ENCODE measurements at places on chromosomes 11 and 22.

GRCh38 chr22:35140879-35141745, 75.2 kb downstream of the ISX start:
- DNase-seq: no peak

DNA sequence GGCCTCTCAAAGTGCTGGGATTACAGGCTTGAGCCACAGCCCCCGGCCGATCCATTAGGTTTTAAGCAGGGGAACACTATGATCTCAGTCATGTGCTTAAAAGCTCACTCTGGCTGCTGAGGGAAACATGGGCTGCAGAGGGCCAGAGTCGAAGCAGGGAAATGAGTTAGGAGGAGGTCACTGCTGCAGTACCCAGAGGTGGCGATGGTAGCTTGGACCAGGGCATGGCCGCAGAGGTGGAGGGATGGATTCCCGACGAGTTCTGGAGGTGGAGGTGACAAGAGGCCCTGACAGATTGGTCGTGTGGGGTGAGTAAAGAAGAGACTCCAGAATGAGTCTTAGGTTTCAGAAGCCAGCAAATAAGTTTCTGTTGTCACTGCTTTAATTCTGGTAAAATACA, 54.4 kb upstream of the INCENP start:
- no peak for DNase-seq

DNA sequence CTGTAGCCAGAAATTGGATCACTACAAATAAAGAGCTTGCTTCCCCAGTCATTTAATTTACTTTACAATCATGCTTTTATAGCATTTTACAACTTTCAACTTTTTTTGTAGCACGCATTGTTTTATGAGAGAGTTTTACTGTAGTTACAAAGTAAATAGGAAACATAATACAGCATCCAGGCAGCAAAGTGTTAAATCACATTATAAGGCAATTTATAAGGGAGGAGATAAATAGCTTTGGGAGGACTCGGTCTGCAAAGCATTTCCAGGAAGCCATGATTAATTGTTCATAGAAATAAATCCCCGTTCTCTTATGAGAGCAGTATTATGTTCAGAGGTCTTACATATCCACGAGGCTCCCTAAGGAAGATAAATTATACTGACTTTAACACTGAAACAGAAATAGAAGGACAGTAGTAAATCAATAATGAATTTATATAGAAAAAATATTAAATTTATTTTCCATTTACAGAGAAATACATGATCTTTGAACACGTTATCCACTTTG, 792.6 kb upstream of the RAG2 start:
- peak; percentile 11 for DNase-seq

DNA sequence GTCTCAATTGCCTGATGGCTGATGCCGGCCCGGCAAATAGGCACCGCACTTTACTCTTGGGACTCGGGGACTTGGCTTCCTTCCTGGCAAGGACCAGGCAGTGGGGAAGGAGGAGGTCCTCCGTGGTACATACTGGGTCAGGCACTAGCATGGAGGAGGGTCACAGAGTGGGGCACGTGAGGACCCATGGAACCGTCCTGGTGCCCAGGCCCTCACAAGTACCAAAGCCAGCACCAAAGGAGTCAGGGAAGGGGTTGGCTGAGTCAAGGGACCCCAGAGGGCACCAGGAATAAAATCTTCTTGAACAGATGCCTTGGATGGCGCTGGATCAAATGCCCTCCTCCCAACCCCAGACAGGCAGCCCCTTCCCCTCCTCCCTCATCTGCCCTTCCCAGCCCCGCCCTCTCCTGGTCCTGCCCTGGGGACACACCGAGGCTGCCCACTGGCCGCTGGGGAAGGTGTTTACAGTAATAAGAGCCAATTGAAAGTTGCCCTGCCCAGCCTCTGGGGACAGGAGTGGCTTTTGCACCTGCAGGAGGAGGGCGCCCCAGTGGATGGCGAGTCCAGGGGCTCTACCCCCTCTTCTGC, 5.6 kb upstream of the CARNS1 start:
- DNase-seq: no peak

GRCh38 chr11:94583213-94583865, 16.2 kb downstream of the PIWIL4 start:
- no peak for DNase-seq

DNA sequence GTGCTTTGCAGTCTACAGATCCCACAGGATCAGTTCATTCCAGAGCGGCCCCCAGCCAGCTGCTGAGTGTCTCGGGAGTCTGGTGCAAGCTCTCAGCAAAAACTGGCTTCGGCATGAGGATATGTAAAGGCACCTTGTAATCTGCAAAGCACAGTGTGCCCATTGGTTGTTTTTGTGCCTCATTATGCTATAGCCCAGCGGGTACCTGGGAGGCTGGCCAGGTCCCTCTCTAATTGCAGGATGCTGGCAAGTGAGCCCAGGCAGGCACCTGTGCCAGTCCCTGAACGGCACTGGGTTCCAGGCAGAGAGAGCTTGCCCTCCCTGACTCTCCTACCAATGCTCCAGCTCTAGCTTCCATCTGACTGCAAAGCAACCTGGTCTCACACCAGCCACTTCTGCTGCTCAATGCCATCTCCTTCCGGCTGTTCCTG, 128.7 kb downstream of the DSCAML1 start:
- DNase-seq: no peak

- no peak for DNase-seq
These were observed 320 bp downstream of the CLTCL1 start for GRCh38 chr22:19291218-19291579.

GRCh38 chr11:45398325-45398724, 112.2 kb upstream of the SYT13 start:
- no peak for DNase-seq

GRCh38 chr22:23685205-23685784, 5.5 kb upstream of the RGL4 start:
- no peak for DNase-seq

DNA sequence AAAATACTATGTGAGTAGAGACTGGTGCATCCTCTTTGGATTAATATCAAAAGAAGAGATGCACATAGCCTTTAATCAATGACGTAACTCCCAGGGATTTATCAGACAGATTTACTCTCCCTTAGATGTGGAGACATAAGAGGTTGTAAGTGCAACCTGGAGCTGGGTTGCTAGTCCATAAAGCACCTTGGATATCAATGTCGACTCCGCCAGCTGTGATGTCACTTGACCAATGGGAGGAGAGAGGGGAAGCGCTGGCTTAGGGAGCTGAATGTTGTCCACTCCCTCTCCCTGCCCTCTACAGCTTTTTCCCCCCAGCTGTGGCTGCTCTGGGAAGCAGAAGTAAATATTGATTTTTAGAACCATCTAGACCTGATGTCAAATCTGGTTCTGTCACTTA, 28.9 kb upstream of the TMEM86A start:
- no peak for DNase-seq

DNA sequence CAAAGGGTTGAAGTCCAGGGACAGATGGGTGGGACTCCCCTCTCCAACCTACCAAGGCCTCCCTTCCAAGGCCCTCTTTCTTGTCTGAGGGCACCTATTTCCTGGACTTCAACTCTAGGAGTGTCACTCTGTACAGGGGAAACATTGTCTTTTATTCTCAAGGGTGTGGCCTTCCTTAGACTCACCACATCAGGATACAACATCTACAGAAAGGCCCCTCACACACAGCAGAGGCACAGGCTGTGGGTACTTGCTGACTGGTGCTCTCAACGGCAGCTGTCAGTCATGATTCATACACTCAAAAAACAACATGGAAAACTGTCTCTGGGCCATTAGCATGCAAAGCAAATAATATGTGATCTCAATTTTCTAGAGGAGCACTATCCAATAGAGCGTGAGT, 78.0 kb downstream of the RCN1 start:
- no peak for DNase-seq

GRCh38 chr11:63621071-63621470, 6.8 kb upstream of the PLAAT3 start:
- no peak for DNase-seq

GRCh38 chr11:35173616-35174566, 34.9 kb downstream of the CD44 start:
- no peak for DNase-seq

GRCh38 chr11:9530020-9530621, 43.3 kb upstream of the WEE1 start:
- DNase-seq: no peak

GRCh38 chr11:46664612-46665011, 35.8 kb downstream of the ARHGAP1 start:
- DNase-seq: no peak

DNA sequence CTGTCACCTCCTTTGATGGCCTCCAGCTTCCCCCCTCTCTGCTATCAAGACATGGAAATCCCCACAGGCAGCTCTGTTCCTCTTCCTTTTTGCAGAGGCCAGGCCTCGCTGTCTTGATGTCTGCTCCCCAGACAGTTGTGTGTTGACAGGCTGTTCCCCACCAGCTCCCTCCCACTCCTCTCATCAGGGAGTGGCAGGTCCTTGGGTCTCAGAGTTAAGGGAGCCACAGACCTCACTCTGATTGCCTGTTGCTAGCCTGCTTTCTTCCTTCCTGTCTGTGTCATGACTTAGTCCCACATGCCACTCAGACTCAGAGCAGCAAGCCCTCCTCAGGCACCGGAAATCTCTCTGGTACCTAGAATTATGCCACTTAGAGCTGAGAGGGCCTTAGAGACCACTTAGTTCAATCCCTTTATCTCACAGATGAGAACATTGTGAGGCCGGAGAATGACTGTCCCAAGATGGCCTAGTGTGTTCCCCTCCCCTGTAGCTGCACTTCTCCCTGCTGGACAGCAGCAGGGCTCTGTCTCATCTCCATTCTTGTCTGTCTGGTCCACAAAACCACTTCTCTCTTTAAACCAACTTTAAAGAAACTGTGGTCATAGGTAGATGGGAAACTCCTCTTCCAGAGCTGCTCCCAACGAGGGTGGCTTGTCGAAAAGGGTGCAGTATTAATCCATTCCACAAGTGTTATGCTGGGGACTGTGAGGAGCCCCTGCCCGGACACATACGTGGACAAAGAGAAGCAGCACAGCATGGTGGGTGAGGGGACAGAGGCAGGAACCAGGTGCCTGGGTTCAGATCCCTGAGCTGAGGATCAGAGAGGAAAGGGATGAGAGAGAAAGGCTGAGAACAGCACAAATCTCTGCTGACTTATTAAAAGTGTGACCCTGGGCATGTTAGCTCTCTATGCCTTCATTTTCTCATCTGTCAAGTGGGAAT, 4.2 kb downstream of the AMPD3 start:
- DNase-seq: no peak

GRCh38 chr22:24379536-24379935, 47.9 kb upstream of the ADORA2A start:
- no peak for DNase-seq

- no peak for DNase-seq
These were observed 593.5 kb downstream of the TBC1D22A start for GRCh38 chr22:47355776-47356510.

DNA sequence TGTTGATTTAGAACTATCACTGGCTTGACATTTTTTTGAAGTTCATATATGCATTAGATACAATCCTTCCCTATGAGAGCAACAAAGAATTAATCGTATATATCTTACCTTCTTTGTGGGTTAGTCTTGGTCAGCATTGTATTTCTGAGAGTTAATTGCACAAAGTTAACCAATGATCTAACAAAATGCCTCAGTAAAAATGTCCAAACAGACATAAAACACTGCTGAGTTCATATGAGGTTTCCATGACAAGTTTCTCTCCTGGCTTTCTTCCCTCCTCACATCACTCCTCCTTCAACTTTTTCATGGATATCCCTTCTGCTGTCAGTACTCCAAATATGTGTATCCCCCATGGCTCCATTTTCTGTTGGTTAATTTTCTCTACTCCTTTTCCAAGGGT, 9.0 kb downstream of the MAP6 start:
- no peak for DNase-seq

GRCh38 chr11:74397501-74398243, 561 bp downstream of the PGM2L1 start:
- DNase-seq: no peak

- no peak for DNase-seq
These were observed 16.1 kb downstream of the TSKU start for GRCh38 chr11:76799066-76799804.

- no peak for DNase-seq
These were observed 6.1 kb downstream of the ZDHHC13 start for GRCh38 chr11:19122960-19123615.

DNA sequence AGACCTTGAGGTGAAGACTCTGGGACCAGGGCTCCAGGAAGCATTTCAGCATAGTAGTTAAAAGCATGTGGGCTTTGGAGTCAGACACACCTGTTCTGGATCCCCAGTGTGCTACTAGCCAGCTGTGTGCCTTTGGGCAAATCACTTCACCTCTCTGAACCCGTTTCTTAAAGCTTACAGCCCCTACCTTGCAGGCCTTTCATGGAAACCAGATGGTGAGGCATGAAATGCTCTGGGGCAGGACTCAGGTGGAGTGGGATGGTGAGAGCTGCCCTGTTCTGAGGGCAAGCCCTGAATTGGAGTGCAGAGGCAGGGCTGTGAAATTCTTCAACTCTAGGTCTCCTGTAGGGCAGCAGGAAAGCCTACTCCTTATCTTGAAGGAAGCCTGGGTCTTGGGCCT, 10.5 kb downstream of the UCP2 start:
- DNase-seq: no peak

DNA sequence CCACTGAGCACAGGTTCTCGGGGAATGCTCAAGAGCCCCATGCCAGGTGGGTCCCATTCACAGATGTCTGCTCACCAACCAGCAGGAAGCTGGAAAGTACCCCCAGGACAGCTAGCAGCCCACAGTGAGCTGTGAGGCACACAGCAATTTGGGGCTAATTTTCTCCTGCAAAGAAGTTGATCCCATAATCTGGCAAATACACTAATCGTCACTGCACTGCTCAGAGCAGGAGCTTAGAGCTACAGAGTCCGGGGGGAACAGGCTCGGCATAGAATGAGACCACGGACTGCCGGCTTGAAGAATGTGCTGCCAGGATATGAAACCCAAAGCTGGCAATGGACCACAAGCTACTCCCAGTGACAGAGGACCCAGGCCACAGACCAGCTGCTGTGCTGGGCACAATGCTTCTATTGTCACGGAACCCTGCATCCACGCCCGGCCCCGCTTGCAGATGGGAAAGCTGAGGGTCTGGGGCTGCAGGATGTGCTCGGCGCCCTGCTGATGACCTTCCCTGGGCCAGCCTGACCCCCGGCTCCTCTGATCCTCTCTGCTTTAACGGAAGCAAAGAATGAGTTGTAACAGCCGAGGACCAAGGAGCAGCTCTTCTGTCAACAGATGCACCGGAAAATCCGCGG, 239.7 kb downstream of the CTTN start:
- DNase-seq: no peak

DNA sequence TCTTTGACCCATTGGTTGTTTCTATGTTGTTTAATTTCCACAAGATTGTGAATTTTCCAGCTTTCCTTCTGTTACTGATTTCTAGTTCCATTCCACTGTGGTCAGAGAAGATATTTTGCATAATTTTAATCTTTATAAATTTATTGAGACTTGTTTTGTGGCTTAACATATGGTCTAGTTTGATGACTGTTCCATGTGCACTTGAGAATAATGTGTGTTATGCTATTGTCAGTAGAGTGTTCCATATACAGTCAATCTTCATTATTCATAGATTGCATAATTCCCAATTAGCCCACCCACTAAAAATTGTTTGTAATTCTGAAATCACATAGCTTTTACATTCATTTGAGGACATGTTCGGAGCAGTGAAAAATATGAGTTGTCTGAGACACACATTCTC, 346.1 kb upstream of the DDI1 start:
- no peak for DNase-seq

All from right renal pelvis (tissue), 4 donors.